NCI-H524 treated with DMSO at 0.1 percent for 48 hours (cell line): ENCODE measurements at places on chromosomes 1 and 21.
A peak's percentile ranks its signal among the peaks of the same experiment; 100 is the strongest.

GRCh38 chr1:57901208-57901919, 477.5 kb upstream of the DAB1 start:
- DNase-seq: no peak

- peak; percentile 76 for DNase-seq
These were observed 9.3 kb downstream of the PCSK9 start for GRCh38 chr1:55048453-55049270.

DNA sequence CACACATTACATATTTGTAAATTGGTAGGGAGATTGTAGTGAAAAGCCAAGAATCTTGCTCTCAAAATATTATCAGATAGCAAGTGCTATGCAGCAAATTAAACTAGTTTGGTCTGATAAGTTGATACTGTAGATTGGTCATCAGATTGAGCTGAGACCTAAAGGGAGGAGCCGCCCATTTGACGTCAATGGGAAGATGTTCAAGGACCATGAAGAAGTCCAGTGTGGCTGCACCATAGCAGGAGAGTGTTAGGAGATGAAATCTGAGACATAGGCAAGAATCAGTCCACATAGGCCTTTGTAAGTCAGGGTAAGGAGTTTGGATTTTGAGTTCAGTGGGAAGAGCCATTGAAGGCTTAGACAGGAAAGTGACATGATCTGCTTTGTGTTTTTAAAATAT, 16.3 kb downstream of the ZMPSTE24 start:
- DNase-seq: no peak

GRCh38 chr1:145425436-145426029, at the start of gene NBPF20:
NBPF20 (minus strand) TSS chr1:145425603; CDS start chr1:145405272, 20,331 bp downstream.
- DNase-seq: peak; percentile 38

- no peak for DNase-seq
These were observed 113.9 kb upstream of the DPT start for GRCh38 chr1:168842916-168843315.

GRCh38 chr1:19495000-19495656, 9.8 kb upstream of the CAPZB start:
- no peak for DNase-seq

GRCh38 chr1:39220891-39221870, 16.7 kb downstream of the MACF1 start:
- no peak for DNase-seq

DNA sequence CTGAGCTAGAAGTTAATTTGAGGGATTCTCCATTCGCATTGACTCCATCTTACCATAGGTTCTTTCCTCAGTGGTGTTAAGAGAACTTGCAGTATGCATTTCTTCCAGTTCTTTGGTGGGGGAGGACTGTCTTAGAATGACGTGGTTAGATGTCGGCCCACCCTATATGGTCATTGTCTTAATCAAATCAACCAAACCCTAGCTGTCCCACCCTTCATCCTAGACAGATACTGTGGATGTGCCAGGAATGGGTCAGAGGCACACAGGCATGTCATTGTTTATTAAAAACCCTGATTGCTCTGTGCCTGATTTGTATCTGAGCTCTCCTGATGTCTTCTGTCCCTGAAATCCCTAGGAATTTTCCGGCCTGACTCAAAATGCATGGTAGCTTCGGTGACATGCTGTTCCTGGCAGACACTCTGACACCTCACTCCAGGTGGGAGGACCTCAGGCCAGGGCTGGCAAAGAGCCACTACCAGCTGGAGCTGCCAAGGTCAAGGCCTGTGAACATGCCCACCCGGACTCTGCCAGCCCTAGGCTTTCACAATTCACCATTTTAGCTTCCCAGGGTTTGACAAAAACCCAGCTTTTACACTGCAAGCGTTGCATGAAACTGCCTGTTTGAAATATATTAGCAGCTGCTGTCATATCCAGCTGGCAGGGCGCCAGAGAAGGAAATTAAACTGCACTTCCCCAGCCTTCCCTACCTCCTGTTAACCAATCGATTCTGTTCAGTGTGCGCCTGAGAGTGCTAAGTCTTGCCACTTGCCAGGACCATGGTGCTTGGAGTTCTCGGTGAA, 134.0 kb downstream of the FAM78B start:
- peak; percentile 50 for DNase-seq

DNA sequence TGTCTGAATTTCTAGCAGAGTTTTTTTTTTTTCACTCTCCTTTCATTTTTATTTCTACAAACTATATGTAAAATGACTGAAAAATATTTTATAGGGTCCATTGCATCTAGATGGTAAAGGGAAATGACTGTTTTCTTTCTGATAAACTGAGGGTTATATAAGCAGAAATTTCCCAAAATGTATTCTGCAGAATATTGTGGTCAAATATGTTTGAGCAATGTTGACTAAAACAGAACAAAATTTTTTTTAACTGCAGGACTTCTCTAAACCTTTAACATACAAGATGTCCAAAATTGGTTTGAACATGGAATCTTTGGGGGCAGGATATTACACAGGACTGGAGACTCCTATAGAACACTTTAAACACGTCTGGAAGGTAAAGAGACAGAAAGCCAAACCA, 190.5 kb downstream of the TOMM20 start:
- DNase-seq: no peak

- DNase-seq: no peak
These were observed 54.5 kb upstream of the PTGFRN start for GRCh38 chr1:116855191-116855619.

- no peak for DNase-seq
These were observed 9.7 kb downstream of the GNG12 start for GRCh38 chr1:67823615-67824014.

DNA sequence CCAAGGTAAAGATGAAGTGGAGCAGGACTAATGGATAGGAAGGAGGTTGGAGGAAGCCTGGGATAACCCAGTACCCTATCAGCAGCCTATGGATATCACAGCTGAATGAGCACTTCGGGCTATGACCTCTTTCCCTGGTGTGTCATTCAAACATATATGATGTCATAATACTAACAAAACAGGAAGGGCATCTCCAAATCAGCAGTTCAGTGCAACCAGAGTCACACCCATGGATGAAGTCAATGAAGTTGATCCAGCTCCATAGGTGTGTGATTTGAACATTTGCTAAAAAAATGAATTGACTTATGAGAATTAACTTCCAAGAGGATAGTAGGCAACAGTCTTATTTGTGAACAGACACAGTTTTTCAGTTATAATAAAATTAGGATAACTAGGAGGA, 1.7 kb upstream of the C1orf116 start:
- no peak for DNase-seq

GRCh38 chr1:73401666-73402065, 796.3 kb downstream of the LRRIQ3 start:
- DNase-seq: no peak

DNA sequence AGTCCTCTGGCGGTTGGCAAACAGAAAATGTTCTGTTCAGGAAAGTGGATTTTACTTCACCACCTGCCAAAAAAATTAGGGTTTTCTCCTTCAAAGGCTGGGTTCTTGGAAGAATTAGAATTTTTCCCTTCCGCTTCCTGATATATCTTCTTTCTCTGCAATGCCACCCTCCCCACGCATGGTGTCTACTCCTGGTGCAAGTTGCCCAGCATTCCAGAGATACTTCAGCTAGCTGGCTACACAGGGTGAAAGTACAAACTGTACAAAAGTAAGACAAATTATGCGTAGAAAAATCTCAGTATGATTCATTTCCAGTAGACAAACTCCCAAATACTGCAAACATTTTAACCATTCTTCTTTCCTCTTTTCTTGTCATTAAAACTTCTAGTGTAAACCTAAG, 430.1 kb upstream of the ESRRG start:
- no peak for DNase-seq

DNA sequence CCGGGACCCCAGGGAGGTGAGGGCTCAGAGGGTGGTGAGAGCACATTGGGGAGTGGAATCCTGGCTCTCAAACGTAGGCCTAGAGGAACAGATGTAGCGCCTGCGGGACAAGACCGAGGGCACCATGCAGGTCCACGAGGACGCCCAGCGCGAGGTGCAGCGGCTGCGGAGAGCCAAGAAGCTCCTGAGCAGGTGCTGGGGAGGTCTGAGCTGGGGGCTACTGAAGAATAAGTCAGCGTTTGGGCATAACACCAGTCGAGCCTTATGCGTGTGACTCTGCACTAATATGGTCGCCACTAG, 2.6 kb upstream of the NBPF3 start:
- no peak for DNase-seq

- DNase-seq: no peak
These were observed 10.7 kb upstream of the LAPTM5 start for GRCh38 chr1:30768159-30768829.

DNA sequence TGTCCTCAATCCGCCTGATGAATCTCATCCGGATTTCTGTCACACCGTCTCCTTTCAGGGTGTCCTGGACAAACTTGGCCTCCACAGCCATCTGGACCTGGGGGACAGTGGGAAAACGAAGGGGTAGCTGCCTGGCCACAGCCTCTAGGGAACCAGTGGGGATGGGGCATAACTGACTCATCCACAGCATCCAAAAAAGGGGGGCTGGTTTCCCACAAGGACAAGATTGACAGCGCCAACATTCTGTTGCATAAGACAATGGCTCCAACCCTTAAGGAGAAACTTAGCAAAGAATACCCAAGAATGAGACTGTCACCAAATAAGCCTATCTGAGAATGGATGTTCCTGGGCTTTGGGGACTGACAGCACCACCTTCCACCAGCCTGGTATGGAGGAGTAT, 12.1 kb downstream of the TRAPPC3 start:
- DNase-seq: no peak

DNA sequence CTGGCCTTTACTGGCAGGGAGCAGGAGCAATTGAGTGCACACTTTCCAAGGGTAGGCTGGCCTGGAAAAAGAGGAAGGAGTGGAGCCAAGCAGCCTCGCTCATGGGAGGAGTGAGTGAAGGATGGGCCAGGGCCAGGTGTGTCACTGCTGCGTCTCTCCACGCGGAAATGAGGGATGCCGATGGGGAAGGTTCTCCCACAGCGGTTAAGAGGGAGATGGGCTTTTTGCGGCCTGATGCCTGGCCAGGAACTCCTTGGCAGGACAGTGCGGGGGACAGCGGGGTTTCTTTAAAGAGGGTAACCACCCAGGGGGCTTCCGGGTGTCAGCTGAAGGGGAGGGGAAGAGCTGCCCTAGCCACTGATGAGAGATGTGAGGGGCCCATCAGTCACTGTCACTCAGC, 82.4 kb downstream of the PTPRU start:
- DNase-seq: no peak

- no peak for DNase-seq
These were observed 394.3 kb downstream of the KCNH1 start for GRCh38 chr1:210739627-210740026.

GRCh38 chr1:24526940-24527542, 24.4 kb downstream of the RCAN3 start:
- no peak for DNase-seq

DNA sequence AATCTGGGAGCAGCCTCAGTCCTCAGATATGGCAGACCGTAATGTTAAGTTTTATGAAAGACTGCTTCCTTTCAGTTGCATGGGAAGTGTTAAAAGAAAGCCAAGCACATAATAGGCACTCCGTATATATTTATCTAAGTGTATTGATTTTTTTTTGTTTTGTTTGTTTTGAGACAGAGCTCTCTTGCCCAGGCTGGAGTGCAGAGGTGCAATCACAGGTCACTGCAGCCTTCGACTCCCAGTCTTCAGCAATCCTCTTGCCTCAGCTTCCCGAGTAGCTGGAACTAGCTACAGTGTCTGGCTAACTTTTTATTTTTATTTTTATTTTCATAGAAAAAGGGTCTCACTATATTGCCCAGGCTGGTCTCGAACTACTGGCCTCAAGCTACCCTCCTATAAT, 341.8 kb downstream of the USH2A start:
- no peak for DNase-seq

DNA sequence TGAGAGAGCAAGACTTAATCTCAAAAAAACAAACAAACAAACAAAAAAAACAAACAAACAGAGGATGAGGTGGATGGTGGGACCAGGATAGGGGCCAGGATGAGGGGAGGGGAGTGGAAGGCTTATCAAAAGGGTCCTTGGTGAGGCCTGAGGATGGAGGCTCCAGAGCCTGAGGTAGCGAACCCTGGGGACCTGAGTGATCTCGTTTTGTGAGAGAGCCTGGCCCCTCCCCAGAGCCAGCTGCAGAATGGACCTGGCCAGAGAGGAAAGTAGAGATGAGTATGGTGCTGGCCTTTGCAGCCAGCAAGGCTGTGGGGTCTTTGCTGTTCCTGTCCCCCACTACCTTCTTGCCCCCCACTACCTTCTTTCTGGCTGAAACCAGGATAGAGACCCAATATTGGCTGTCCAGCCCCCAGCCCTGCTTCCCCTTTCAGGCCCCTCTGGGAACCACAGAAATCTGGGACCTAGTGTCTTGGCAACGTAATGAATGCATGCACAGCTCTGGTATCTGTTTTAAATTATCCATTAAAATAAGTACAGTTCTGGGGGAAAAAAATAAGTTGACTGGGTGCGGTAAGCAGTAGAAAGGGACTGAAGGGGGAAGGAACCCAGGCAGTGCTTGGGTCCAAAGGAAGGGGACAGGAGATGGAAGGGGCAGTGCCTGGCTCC, 1.1 kb upstream of the LMNA start:
- no peak for DNase-seq

- DNase-seq: no peak
These were observed 57.0 kb downstream of the DISP3 start for GRCh38 chr1:11535761-11536572.

- no peak for DNase-seq
These were observed 86.2 kb upstream of the ARHGAP29 start for GRCh38 chr1:94323311-94324177.

DNA sequence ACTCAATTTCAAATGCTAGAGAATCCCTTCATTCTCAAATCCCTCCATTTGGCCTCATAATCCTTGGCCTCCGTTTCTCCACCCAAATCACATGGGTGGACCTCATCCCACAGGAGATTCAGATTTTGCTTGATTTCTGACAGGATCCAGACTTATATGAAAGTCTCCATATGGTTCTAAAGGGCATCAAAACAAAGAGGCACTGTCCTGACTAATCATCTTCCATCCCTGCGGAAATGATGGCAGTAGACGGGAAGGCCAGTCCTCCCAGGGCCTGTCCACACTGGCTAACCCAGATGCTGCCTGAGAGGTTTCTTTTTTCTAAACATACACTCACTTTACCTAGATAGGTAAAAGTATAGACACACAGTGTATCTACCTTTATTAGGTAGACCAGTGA, 18.8 kb downstream of the ORC1 start:
- no peak for DNase-seq

- no peak for DNase-seq
These were observed 20.9 kb upstream of the RAB4A start for GRCh38 chr1:229249854-229250644.
